ENCODE measurements at places on chromosomes 6 and 20.

GRCh38 chr6:25972128-25972527 is 9.5 kb downstream of the TRIM38 start:
- no peak for DNase-seq

GRCh38 chr6:16512544-16513290 is 248.5 kb downstream of the ATXN1 start:
- no peak for DNase-seq

DNA sequence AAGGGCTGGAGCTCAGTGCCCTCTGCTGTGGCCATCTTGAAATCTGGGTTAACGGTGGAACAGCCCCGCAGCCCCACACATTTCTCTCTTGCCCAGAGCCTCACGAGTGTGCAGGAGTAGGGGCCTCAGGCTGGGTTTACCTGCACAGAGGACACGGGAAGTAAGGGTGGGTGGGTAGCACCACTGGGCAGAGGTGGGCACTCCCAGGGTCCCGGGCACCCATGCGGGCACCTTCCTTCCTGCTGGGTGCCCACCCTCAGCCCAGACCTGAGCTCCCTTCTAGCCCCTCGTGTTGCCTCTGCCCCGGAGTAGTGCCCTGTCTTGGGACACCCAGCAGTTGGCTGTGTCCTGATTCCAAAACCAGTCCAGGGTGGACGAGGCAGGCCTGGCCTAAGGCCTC is 11.2 kb downstream of the COL9A3 start:
- no peak for DNase-seq

GRCh38 chr20:34639755-34640222 is 37.1 kb downstream of the PIGU start:
- no peak for DNase-seq

DNA sequence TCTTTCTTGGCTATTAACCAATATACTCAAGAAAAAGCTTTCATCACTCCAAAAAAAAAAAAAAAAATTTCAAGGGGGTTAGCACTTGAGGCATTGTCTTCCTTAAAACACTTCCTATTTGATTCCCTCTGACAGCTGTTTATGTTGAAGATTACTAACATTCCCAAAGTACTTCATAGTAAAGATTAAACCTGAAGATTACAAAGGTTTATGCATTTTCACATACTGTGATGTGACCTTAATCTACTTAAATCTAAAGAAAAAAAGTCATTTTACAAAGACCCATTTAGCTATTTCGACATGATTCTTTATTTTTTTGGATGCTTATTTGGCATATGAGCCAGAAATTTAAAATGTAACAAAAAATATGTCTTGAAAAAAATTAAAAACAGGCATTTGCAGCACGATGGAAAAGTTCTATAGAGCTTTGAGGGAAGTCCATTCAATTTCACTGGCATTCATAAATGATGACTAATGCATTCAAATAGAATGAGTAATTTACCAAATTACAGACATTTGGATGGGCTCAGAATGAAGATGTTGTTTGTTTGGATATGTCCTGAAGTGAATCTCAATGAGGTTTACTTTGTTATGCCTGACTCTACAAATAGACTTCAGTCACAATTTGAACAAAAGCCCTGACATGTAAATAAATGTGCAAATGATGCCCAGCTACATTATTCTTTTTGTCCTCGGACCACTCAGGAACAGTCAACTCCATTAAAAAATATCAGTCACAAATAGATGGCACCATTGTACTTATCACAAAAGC is 674.6 kb upstream of the MARCKS start:
- DNase-seq, result peak; percentile 62

- no peak for DNase-seq
Observed at GRCh38 chr6:10587656-10588406, 66.7 kb downstream of the GCNT2 start.

DNA sequence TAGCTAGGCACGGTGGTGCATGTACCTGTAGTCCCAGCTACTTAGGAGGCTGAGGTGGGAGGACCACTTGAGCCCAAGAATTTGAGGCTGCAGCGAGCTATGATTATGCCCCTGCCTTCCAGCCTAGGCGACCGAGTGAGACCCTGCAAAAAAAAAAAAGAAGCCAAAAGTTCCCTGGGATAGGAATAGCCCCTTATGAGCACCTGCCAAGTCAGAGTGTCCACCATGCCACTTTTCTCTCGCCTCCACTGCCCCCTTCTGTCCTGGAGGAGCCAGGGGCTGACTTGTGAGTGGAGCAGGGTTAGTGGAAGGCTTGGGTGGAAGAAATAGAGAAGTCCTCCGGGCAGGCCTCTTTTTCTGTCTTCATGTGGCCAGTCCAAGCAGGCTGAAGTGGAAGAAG is 12.1 kb upstream of the DDX27 start:
- DNase-seq, result no peak

- no peak for DNase-seq
Observed at GRCh38 chr6:13847326-13848050, 33.1 kb upstream of the MCUR1 start.

GRCh38 chr20:61370841-61371303 is 118.8 kb downstream of the CDH4 start:
- DNase-seq, result no peak

GRCh38 chr20:49149281-49150045 is 38.7 kb downstream of the STAU1 start:
- DNase-seq, result no peak

- DNase-seq, result no peak
Observed at GRCh38 chr20:4788314-4788713, 66.6 kb downstream of the PRND start.

- DNase-seq, result no peak
Observed at GRCh38 chr6:121686611-121687023, 251.2 kb downstream of the GJA1 start.

DNA sequence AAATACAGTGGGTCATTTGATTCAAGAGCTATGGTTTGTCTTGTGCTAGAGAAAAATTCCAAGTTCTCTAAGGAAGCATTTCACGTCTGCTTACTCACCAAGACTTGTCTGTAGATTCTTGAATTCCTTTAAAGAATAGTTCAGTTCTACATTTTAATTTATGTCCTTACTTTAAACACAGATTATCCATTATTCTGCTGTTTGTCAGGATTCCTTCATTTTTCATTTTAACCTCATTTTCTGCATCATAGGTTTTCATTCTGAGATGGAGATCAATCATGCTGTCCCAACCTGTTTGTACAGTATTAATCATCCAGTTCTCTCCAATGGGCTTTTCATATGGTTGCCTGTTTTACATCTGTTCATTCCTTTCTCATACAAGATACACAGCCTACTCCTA is 24.5 kb upstream of the POPDC3 start:
- DNase-seq, result no peak

DNA sequence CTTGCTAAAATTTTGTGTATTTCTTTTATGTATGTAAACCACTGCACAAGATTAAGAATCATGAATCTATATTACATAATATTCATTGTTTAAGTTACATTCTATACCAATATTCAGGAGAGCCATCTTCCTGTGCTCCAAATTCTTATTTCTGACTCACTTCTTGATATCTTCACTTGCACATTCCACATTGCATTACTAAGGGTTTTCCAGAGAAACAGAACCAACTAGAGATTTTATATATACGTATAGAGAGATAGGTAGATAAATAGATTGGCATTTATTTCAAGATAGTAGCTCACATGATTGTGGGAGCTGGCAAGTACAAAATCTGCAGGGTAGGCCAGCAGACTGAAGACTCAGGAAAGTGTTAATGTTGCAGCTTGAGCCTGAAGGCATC is 222.2 kb upstream of the PRSS16 start:
- DNase-seq, result no peak

- no peak for DNase-seq
Observed at GRCh38 chr20:16301986-16302385, 271.3 kb downstream of the KIF16B start.

GRCh38 chr6:26329763-26330511 is 35.1 kb upstream of the BTN3A2 start:
- DNase-seq, result no peak

DNA sequence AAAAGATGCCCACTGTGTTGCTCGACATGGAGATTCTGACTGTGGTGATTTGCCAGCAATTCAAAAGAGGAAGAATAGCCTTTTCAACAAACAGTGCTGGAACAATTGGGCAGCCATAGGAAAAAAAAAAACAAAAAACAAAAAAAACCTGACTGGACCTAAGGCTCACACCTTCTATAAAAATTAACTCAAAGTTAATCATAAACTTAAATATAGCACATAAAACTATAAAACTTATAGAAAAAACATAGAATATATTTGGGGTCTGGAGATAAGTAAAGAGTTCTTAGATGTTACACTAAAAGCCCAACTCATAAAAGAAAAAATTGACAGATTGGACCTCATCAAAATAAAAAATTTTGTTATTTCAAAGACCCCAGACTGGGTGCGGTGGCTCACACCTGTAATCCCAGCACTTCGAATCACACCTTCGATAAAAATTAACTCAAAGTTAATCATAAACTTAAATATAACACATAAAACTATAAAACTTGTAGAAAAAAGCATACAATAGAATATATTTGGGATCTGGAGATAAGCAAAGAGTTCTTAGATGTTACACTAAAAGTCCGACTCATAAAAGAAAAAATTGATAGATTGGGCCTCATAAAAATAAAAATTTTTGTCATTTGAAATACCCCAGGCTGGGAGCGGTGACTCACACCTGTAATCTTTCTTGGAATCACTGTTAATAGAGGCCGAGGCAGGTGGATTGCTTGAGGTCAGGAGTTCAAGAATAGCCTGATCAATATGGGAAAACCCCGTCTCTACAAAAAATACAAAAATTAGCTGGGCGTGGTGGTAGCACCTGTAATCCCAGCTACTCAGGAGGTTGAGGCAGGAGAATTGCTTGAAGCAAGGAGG is 115.6 kb upstream of the FAM83B start:
- DNase-seq, result no peak

GRCh38 chr20:11454966-11455799 is 462.5 kb upstream of the BTBD3 start:
- DNase-seq, result no peak

DNA sequence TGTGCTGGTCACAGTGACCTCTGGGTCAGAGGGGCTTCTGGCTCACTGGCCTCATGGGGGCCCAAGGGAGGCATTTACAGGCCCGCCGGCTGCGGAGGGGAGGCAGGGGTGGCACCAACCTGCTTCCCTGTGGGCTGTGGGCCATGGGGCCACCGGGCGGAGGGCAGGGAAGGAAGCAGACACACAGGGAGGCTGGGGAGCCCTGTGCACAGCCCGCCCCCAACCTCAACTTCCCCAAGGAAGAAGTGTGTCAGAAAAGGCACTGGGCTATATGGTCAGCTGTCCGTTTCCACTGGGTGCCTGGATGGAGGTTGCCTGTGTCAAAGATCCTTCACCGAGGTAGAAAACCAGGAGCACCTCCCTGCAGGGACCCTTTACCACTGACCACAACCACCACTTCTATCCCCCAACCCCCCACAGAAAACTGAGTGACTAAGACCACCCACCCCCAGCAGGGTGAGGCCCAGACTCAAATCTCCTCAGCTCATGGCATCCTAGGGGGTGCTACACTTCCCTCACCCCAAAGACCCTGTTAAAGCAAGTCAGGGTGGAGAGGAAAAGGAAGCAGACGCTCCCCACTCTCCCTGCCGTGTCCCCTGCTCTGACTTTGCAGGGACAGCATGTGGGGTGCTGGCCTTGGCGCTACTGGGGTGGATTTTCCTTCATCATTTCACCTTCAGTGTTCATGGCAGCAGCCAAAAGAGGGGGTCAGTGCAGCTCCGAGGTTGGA is 5.6 kb downstream of the CST3 start:
- DNase-seq, result no peak

DNA sequence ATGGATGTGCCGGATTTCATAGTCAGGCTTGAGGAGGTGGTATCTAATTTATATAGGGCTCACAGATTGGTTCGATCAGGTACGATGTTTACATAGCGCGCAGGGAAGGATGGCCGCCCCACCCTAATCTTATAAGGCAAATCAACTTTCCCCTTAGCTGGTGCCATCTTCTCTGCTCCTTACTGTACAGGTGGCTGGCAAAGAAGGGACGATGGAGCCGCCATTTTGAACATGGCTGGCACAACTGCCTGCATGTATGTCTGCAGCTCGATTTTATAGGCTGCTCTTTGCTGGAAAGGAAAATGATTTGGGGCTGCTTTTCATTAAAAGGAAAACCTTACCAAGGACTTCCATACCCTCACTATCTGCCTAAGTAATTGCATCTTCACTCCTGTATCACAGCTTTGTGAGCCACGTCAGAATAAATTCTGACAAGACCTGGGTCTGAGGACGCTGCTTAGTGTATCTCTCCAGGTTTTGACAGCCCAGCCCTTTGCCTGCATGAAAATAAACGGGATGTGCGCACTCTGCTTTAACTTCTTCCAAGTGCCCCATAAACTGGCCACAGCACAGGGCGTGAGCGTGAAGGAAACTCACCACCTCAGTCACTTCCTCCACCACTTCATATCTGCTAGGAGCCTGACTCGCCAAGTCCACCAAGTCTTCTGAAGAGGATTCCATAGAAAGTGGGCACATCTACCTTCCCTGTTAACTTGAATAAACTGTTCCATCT is 109.4 kb upstream of the ARMC2 start:
- DNase-seq, result no peak

- DNase-seq, result no peak
Observed at GRCh38 chr20:40675599-40676221, 13.3 kb downstream of the MAFB start.

DNA sequence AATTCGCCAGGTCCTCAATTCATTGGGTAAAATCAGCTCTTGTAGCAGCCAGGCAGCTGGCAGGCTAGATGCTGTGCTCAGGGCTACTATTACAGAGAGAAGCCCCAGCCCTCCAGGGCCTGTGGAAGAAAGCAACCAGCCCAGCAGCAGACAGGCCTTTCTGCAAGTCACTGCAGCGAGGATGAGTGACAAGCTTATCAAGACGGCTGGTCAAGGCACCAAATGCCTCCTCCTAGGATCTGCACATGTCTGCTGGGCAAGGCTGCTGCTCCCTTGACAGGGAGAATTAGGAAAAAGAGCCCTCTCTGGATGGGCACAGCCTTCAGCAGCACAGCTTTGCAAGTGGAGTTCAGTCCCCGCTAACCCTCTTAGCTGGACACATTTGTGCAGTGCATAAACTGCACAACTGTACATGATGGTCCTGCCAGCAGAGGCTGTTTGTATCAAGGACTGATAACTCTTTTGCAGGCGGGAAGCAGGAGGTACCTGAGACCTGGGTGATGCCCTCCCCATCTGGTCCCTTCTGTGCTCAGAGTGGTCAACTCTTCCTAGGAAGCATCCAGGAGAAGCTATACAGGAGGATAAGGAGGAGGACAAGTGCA is 89.9 kb downstream of the CDC5L start:
- DNase-seq, result no peak

- no peak for DNase-seq
Observed at GRCh38 chr6:137802408-137803182, 64.5 kb upstream of the TNFAIP3 start.

- no peak for DNase-seq
Observed at GRCh38 chr6:40308533-40309306, 278.4 kb downstream of the LRFN2 start.

- DNase-seq, result no peak
Observed at GRCh38 chr6:111794727-111795452, 78.4 kb downstream of the FYN start.

GRCh38 chr6:106666282-106667021 is 37.1 kb downstream of the QRSL1 start:
- no peak for DNase-seq

- DNase-seq, result no peak
Observed at GRCh38 chr6:125236536-125237327, 65.0 kb downstream of the HDDC2 start.

GRCh38 chr6:158718461-158719046 is 68.7 kb downstream of the SYTL3 start:
- no peak for DNase-seq

Data from BJ (cell line).